ENCODE measurements at places on chromosomes 1 and 21. TPM values are rescaled to one million over a fixed set of nuclear protein-coding genes. Genes with fewer than 3 reads are reported as not detected.

GRCh38 chr21:42367367-42368165 is 1.2 kb upstream of the TFF1 start:
- no peak for DNase-seq

- no peak for DNase-seq
These were observed 39.0 kb upstream of the IL20 start for GRCh38 chr1:206826394-206826793.

GRCh38 chr1:203450479-203451149 is 25.0 kb upstream of the PRELP start:
- peak; percentile 71 for DNase-seq

DNA sequence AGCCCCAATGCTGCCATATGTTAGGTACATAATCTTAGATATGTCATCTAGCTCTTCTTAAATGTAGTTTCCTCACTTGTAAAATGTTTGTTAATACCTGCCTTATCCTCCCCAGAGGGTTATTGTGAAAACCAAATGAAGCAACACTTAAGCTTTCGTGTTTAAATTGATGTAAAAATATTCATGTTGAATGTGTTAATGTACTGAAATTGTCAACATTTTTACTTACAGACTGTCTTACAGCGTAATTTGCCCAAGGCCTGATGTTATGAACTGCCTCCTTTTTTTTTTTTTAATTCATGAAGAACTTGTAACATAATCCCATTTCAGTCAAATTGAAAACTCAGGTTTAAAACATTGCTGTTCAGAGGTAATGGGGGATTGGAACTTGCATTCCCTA is 25.6 kb upstream of the ENAH start:
- no peak for DNase-seq

DNA sequence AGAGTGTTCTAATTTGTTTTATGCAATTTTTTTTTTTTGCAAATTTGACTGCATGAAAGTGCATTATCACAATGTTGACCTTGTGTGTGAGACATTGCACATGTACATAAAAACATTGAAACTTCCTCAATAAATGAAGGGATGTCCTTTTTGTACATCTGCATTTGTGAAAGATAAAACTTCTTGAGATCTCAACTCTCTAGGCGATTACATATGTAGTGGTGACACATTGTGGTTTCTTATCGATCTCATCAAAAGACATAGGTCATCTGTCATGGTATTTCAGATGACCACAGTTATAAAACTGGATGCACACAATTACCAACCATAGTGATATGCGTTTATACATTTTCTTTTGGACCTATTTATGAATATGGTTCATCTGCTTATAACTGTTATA is 35.6 kb upstream of the C21orf91 start:
- DNase-seq, result no peak

WDR3 gene
- 26.2 TPM for polyA plus RNA-seq

NAV1 gene
- 22.6 TPM for polyA plus RNA-seq

STX12 gene
- 6.1 TPM for polyA plus RNA-seq

Measured in GM23338 (cell line).